ENCODE measurements at places on chromosomes 11 and 22.

- no peak for DNase-seq
Observed at GRCh38 chr11:94705419-94705818, 62.7 kb upstream of the AMOTL1 start.

- no peak for DNase-seq
Observed at GRCh38 chr11:76234021-76234415, 27.7 kb upstream of the WNT11 start.

DNA sequence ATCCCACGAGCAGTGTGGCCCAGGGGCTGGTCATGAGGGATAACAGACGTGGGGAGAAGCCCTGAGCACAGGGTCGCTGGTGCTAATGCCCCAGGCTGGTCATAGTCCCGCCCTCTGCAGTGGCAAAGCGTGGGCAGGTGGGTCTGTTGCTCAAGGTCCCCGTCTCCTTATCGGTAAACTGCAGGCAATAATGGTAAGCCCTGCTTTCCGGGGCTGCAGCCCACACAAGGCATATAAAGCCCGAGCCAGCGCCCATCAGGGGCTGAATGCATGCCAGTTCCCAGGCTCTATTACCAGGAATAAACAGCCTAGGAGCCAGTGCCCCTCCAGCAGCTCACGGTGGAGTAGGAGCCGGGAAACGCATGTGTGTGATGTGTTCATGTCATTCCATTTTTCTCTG, 261.0 kb downstream of the BRD1 start:
- DNase-seq, result no peak

GRCh38 chr11:110830747-110831146, 118.5 kb upstream of the ARHGAP20 start:
- no peak for DNase-seq

- DNase-seq, result peak; percentile 36
Observed at GRCh38 chr11:129291546-129291945, 84.1 kb upstream of the BARX2 start.

DNA sequence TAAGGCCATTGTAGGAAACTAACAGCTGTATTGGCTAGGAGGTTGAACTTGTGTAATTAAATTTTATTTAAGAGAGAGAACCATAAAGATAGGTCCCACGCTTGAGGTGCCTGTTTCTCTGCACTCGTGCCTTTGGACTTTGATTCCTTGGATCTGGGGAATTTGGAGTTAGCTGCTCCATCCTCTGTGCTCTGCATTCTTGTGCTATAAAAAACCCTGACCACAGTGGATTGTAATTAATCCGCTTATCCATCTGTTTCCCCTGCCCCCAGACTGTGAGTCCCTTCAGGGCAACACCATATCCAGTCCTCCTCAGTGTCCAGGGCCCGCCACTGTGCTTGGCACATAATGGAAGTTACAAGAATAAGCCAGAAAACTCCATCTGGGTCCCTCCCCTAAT, 169.8 kb downstream of the SPON1 start:
- DNase-seq, result no peak

- DNase-seq, result no peak
Observed at GRCh38 chr11:70916351-70916750, 336.0 kb downstream of the SHANK2 start.

- no peak for DNase-seq
Observed at GRCh38 chr11:47532597-47533213, 20.2 kb downstream of the CELF1 start.

GRCh38 chr11:78645226-78646202, 70.8 kb upstream of the NARS2 start:
- DNase-seq, result peak; percentile 40

All from C1 segment of cervical spinal cord (tissue), 14 donors.